Amniotic stem cell (primary cell): ENCODE measurements at places on chromosomes 12 and 14.

GRCh38 chr12:69921831-69922230 lies 96.8 kb downstream of the MYRFL start:
- no peak for DNase-seq

DNA sequence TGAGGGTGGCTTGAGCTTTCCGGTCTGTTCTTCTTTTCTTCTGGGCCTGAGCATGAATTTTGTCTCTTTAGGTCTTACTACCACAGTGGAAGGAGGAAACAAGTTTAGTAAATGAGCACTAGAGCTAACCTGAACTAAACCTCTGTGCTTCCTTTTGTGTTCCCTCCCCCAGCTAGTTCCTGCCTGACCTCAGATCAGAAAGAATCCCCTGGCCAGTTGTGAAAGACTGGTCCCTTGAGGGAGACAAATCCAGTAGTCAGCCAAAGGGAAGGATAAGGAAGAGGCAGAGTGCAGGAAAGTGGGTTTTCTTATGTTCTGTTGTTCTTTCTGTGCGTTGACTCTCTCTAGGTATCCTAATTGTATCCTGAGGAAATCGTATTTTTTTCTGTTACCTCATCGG lies 17.5 kb downstream of the ZNF664 start:
- DNase-seq = no peak

- DNase-seq = no peak
Measured at GRCh38 chr14:72611506-72611905, 282.4 kb downstream of the DPF3 start.

- DNase-seq = no peak
Measured at GRCh38 chr12:10191865-10192264, 13.0 kb downstream of the TMEM52B start.

DNA sequence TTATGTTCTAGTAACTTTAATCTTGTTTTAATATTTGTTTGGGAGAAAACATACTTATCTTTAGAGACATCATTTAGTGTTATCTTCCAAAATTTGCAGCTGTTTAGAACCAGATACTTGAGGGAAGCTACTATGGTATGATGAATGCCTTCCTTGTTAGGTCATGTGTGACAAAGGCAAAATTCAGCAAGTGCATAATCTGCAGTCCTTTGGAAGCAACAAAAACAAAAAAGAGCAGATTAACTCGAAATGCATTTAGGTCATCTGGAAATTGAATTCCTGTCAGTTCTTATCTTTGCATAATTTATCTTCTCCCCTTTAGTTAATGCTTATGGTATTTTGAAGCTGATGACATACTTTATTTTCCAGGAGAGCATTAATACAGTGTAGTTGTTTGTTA lies 3.5 kb downstream of the FBXO34 start:
- peak; percentile 13 for DNase-seq
